Aorta (tissue), 5 donors: ENCODE measurements at places on chromosomes 3 and 15.

GRCh38 chr3:101936419-101937356, 87.4 kb downstream of the NFKBIZ start:
- no peaks in the 10 kb centered on the region for H3K36me3 ChIP-seq
- no peaks in the 10 kb centered on the region for H3K27me3 ChIP-seq
- peaks cover 10% of the 10 kb centered on the region for H3K4me1 ChIP-seq
- H3K4me3 ChIP-seq: no peak overlapping the region

DNA sequence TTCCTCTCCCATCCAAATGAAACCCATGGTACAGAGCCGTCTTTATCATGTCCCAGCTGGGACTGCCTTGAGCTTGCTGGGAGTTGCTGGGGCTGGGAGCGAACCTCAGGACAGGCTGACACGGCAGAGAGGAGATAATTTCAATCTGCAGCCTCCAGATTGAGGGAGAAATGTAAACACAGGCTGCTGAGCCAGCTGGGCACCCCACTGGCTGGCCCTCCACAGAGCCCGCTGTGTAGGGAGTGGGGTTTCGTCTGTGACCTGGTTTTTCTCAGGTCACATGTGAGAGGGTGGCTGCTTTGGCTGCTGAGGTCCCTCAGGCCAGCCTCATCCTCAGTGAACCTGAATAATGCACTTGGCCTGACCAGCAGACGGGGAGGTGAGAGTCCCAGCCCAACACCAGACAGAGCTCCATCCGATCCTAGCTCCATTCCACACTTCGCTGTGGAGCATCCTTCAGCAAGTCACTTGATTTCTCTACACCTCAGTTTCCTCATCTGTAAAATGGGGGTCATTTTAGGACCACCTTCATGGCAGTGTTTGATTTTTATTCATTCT, 121.6 kb upstream of the MRPS22 start:
- no peaks in the 10 kb centered on the region for H3K27me3 ChIP-seq
- no peak for DNase-seq
- H3K27ac ChIP-seq: no peak overlapping the region
- no peaks in the 10 kb centered on the region for H3K4me1 ChIP-seq

DNA sequence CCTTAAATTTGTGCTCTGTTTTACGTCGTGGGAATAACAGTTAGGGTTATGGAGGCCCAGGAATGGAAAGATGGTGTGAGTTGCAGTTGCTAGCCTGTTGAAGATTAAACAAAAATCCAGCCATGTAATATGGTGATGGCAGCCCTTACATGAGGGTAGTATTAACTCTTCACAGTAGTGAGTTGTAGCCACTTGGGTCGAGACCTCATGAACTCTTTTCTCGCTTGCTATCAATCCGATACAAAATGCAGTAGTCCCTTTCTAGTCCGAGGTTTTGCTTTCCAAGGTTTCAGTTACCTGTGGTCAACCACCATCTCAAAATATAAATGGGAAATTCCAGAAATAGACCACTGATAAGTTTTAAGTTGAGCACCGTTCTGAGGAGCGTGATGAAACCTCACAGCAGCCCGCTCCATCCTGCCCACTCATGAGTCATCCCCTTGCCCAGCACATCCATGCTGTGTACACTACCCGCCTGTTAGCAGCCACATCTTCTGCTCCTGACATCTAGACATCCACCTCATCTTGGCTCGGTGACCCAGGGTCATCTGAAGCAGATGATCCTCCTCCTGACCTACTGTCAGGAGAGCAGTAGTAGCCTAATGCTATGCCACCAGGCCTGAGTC, 177.9 kb downstream of the CDIN1 start:
- no peak overlapping the region for H3K27ac ChIP-seq
- H3K27me3 ChIP-seq: no peaks in the 10 kb centered on the region
- no peaks in the 10 kb centered on the region for H3K4me1 ChIP-seq
- peaks cover 1% of the 10 kb centered on the region for H3K36me3 ChIP-seq

DNA sequence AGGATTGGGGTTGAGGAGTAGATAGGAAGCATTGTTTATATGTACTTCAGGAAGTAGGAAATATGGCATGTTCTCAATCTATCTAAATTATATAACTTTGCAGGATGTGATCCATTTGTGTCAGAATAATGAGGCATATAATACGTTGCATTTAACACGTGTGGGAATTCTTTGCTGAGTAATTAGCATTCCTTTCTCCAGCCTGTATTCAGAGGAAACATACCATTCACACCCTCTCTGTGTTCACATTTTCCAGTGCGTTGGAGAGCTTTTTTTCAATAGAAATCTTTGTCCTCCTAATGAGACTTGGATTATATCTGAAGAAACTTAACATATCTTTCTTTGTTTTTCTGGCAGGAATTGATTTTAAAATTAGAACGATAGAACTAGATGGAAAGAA, 33.0 kb upstream of the APH1B start:
- H3K36me3 ChIP-seq: no peaks in the 10 kb centered on the region
- no peaks in the 10 kb centered on the region for H3K27me3 ChIP-seq
- H3K4me3 ChIP-seq: no peak overlapping the region
- DNase-seq: no peak
- H3K4me1 ChIP-seq: no peaks in the 10 kb centered on the region
- H3K27ac ChIP-seq: no peak overlapping the region
